ENCODE measurements at places on chromosomes 7 and 10.
A peak's percentile ranks its signal among the peaks of the same experiment; 100 is the strongest.

- DNase-seq, result no peak
These were observed 41.3 kb downstream of the CNNM2 start for GRCh38 chr10:102959360-102959759.

- DNase-seq, result no peak
These were observed 265.9 kb downstream of the SNX13 start for GRCh38 chr7:17674166-17674942.

- no peak for DNase-seq
These were observed 177.7 kb upstream of the COL1A2 start for GRCh38 chr7:94216944-94217461.

DNA sequence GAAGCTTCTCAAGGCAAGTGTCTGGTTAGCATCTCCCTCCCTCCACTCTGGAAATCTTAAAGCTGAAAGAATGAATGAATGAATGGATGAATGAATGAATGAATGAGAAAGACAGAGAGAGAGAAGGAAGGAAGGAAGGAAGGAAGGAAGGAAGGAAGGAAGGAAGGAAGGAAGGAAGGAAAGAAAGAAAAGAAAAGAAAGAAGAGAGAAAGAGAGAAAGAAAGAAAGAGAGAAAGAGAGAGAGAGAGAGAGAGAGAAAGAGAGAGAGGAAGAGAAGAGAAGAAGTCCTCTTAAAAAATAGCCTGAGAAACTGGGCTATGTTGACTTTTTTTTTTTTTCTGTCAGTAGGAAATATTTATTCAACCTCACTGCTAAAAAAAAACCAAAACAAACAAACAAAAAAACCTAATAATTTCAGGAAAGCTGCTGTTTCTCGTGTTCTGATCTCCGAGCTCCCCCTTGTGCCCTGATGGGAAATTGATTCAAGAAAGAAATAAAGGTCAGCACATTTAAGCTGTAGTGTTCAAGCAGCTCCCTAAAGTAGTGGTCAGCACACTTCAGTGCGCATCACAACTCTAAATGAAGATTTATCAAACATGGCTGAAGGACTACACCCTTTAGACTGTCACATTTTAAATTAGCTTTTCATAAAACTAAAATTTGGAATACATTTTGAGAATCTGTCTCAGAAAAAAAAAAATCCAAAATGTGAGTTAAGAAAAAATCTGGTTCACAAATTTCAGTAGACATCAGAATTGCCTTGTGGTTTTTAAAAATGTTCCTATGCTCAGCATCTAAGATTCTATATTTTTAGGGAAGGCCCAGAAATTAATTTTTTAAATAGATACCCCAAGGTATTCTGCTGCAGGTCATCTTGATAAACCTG is 154.3 kb downstream of the ELAPOR2 start:
- peak; percentile 42 for DNase-seq

GRCh38 chr7:99143521-99143852 is 421 bp downstream of the SMURF1 start:
- no peak for DNase-seq

Data from mesendoderm (in vitro differentiated cells).